ENCODE measurements at places on chromosomes 1 and 21. TPM values are rescaled to one million over a fixed set of nuclear protein-coding genes. Genes with fewer than 3 reads are reported as not detected.
A peak's percentile ranks its signal among the peaks of the same experiment; 100 is the strongest.

Gene TAL1
- total RNA-seq: 2.8 TPM

Gene MACO1
- total RNA-seq: 11.2 TPM

Gene STUM
- total RNA-seq: 1.7 TPM

Gene RGS13
- 0.19 TPM for total RNA-seq

Gene UTS2
- not detected for total RNA-seq

Gene DSCAM
- not detected for total RNA-seq

Gene GADD45A
- total RNA-seq: 87.8 TPM

Gene ARHGAP30
- 3.9 TPM for total RNA-seq

Gene FAM3B
- not detected for total RNA-seq

Gene SYCP1
- total RNA-seq: not detected

- DNase-seq: no peak
These were observed 655.8 kb downstream of the BRINP3 start for GRCh38 chr1:189821833-189822232.

- DNase-seq: no peak
These were observed 61.4 kb upstream of the CD34 start for GRCh38 chr1:207972337-207972736.

DNA sequence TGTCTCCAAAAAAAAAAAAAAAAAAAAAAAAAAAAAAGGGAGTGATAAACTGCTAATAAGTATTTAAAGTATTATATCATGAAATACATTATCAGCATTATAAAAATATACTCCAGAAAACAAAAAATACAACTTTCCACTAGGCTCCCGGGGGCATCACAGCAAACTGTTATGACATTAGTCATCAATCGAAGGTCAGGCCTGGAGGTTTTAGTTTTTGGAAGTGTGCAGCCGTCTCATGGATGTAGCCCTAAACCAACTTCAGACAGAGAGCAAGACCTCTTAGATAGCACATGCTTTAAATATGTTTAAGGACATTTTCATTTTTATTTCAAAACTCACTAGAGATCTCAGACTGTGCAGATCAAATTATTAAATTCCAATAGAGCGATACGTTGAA is 106.3 kb downstream of the RERE start:
- no peak for DNase-seq

- DNase-seq: peak; percentile 77
These were observed at the start of gene RAB7B for GRCh38 chr1:206002871-206003801. Gene RAB7B (minus strand): TSS chr1:206003395. CDS start chr1:205994135, 9,260 bp downstream.

GRCh38 chr1:157948312-157949073 is 45.0 kb upstream of the KIRREL1 start:
- DNase-seq: peak; percentile 17

DNA sequence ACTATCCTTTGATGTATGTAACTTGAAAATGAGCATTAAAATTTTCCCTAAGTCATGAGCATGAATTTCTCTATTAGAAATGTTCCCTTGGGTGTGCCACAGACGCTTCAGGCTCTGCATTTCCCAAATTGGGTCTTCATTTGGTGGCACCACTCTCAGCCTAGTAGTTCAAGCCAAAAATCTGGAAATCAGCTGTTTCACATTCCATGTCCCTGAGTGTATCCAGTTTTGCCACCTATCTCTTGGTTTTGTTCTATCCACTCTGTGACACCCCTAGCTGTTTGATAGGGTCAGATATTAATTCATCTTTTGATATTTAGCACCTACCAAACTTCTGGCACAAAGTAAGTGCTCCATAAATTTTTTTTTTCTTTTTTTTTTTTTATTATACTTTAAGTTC is 89.5 kb upstream of the DPH5 start:
- DNase-seq: no peak

DNA sequence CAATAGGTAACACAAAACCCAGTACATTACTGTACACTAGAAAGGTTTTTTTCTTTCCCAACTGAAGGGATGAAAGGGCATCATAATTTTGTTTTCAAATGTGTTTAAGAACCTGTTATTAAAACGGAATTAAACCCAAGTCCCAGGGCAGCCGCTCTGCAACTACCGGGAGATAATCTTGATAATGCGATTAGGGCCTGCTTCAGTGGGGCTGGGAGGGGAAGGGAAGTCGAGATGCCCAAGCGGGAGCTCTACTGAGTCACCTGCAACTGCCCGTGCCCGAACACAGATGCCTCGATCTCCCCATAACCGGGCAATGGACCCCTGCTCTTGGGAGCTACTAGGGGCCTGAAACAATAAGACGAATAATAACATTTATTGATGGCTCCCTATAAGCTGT is 61.4 kb downstream of the KAZN start:
- DNase-seq: no peak

GRCh38 chr1:216924732-216925131 is 201.5 kb upstream of the ESRRG start:
- DNase-seq: no peak

GRCh38 chr21:25640202-25640942 is 1.3 kb downstream of the JAM2 start:
- DNase-seq: peak; percentile 71

DNA sequence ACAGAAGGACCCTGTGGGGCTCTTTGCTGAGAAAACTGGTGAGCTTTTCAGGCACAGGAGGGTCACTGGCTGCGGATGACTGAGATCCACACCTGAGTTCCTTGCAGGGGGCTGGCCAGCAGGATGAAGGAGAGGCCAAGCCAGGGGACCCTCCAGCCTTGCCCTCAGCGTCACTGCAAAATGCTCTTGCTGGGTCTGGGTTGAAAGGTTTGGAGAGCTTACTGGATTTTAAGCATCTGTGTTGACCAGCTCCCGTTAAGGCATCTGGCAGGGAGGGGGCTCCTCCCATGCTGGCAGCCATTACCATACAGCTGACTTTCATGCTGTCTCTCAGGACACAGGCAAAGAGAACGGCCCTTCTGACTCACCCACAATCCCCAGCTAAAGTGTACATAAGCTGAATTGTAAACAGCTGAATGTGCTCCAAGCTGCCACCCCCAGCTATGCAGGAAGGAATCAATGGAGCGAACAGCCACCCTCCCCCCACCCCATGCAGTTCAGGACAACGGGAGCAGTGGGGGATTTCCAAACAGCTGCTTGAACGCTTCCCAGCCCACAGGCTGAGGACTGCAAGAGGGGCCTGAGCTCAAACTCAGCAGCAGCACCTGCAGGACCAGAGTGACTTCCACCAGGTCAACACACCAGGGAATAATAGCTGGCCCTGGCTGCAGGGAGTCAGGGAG is 21.3 kb upstream of the A3GALT2 start:
- peak; percentile 63 for DNase-seq

- DNase-seq: no peak
These were observed 217.0 kb downstream of the S1PR1 start for GRCh38 chr1:101453844-101454243.

DNA sequence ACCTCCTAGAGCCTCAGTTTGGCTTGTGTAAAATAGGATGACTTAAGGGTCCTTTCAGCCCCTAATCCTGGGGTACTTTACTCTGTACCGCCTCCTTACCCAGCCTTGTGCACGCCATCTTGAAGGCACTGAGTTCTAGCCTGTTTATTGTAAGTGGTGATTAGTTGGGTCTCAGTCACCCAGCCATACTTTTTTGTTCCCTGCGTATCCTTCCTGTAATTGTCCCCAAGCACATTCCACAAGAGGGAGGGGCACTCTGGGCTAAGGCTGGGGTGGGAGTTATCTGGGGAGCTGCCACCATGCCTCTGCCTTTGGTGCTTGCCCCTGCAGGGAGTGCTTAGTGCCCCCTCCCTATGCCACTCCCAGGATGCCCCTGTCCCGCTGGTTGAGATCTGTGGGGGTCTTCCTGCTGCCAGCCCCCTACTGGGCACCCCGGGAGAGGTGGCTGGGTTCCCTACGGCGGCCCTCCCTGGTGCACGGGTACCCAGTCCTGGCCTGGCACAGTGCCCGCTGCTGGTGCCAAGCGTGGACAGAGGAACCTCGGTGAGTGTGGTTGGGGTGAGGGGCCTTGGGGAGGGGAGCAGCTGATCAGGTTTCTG is 856 bp downstream of the FDPS start:
- peak; percentile 40 for DNase-seq

- no peak for DNase-seq
These were observed 3.7 kb upstream of the SF3B4 start for GRCh38 chr1:149931212-149931790.

DNA sequence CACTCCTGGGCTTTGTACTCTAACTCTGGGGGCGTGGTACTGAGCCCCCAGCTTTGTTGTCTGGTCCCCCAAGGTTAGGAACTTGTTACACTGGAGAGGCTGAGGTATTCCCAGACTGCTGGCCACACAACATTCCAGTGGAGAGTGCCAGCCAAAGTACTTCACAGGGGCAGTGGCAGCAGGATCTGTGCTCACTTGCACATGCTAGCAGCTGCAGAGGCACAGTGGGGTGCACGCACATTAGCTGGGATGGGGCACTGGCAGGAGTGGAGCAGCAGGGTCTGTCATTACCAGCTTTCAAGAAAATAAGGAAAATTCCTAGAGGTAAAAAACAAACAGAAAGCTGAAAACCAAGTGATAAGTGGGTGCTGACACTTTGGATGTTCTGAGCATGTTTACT is 31.0 kb downstream of the ZNF691 start:
- DNase-seq: no peak

DNA sequence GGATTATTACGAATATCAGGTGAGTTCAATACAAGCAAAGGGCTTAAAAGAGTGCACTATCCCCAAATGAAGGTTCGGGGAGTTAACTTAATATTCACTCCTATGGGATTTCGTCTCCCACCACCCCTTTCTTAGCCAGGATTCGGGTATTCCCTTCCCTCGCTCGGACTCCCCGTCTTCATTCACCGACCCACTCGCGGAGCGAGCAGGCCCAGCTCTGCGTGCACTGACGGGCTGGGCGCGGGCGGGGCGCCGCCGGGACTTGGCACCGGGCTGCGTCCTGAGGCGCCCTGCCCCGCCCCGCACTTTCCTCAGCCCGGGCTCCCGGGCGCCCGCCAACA is 7.7 kb upstream of the MPZL1 start:
- peak; percentile 93 for DNase-seq

DNA sequence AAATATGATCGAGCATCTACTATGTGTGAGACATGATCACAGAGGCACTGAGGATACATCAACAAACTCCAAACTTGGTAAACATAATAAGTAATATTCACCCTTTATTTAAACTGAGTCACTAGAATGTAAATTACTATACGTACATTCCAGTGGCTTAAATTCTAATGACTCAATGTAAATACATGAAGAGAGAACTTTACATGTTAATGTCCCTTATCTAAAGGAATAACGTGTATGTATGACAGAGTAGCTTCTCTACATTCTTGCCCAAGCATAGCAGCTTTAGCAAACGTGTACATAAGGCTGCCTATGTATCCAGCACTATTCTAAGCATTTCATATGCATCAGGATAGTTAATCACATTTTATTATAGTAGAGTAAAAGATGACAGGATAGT is 111.8 kb upstream of the CYYR1 start:
- no peak for DNase-seq
